ENCODE measurements at places on chromosomes 1 and 21. TPM values are rescaled to one million over a fixed set of nuclear protein-coding genes. Genes with fewer than 3 reads are reported as not detected.

The RIMKLA gene
- total RNA-seq = 10.4 TPM

The CLDN17 gene
- total RNA-seq = not detected

The CHRNB2 gene
- total RNA-seq = not detected

GRCh38 chr1:77513839-77514763 lies 168.4 kb downstream of the ZZZ3 start:
- no peak for DNase-seq

DNA sequence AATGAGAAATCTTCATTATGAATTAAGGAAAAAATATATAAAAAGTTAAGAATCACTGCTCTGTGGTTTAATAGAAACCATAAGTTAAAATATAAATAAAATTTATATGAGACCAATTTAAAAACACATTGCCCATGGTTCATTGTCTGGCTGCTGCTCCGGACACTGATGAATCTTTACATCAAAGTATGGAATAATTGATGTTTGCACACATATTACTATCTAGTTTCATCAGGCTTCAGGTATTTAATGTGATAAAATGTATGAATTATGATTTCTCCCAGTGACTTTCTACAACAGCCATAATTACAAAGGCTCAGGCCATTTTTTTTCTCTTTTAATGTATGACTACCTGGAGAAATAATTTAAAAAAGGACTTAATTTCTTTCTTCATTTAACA lies 599.1 kb upstream of the PRMT6 start:
- no peak for DNase-seq

GRCh38 chr1:233586301-233586700 lies 27.6 kb upstream of the KCNK1 start:
- no peak for DNase-seq

DNA sequence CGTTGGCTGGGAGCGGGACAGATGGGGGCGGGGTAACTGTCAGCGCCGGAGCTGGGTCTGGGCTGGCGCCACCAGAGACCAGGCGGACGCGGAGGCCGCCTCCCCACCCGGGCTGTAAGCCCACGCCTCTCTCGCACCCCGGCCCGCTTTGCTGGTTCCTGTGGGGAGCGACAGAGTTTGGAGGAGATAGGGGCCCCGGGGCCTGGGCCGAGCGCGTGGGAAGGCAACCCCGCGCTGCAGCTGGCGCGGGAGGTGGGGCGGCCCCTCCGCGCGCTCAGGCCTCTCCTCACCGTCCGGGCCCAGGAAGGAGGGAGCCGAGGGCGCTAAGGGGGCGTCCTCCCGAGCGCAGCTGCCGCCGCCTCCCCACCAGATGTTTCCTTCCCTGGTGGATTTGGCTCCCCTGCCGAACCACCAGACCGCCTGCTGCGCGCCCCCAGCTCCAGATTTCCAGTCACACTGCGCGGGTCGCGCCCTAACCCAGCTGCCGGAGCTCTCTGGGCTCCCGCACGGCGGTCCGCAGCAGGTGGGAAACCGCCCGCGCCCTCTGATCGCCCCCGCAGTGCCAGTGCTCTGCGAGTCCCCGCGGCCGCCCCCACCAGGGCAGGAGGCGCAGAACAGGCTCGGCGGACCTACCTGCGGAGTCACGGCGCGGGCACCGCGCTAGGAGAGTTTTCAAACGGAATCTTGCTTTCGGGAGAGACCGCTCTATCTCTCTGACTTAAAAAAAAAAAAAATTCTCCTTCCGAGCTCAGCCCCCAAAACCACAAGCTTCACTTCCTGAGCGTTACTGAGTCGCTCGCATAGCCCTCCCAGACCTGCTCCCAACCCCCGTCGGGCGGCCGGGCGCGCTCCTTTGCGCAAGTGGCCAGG lies 1.1 kb downstream of the GFI1 start:
- peak; percentile 81 for DNase-seq

GRCh38 chr1:50705041-50705440 lies 255.0 kb downstream of the FAF1 start:
- no peak for DNase-seq

DNA sequence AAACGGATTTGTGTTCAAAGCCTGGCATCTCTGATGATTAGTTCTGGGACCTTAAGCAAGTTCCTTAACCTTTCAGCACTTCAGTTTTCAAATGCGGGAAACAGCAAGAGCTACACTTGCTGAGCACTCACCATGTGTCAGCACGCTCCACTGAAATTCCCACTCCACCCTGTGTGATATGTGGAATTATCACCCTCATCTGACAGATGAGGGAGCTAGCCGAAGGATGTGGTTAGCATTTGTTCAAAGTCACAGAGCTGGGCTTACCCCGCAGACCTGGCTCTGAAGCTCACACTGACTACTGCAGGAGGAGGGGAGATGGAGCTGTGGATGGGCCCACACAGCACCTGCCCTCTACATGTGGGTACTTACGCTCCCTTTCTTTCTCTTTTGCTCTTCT lies 29.1 kb downstream of the IL12RB2 start:
- no peak for DNase-seq

DNA sequence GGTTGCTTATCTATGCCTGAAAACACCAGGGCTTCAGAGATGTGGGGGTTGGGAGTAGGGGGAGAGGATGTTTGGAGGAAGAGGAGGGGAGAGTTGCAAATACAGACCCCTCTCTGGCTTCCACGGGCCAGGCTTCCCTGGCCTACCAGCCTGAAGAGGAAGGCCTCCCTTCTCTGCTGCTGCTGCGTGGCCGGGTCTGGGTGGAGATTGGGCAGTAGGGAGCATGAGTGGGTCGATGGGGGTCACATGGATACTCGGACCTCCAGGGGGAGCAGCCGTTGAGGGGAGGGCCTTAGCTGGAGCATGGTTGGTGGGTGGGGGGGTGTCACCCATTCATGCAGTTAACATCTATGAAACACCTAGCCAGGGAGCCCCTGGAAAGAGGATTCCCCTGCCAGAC lies 1.5 kb downstream of the RORC start:
- no peak for DNase-seq

GRCh38 chr1:232012773-232013386 lies 386.3 kb downstream of the DISC1 start:
- no peak for DNase-seq

DNA sequence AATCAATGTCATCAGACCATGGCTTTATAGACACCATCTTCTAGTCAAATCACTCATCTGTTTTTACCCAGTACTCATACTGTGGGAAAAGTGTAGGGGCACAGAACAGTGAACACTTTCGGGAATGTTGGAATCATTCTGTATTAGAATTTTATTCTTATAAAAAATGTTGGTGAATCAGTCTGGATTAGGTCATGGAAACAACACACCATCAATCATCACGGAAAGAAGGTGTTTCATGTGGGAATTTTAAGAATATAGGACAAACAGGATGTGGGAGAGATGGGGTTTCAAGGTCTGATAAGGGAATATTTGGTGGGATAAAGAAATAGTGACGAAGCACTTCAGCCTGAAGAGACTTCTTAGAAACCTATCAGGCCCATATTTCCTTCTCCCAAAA lies 17.3 kb downstream of the GBP1 start:
- DNase-seq = no peak

Measured in upper lobe of right lung (tissue), 1 donor.